ENCODE measurements at places on chromosomes 16 and 17. TPM values are rescaled to one million over a fixed set of nuclear protein-coding genes. Genes with fewer than 3 reads are reported as not detected.

- no peak for DNase-seq
- H3K4me1 ChIP-seq: no peaks in the 10 kb centered on the region
- no peak overlapping the region for H3K4me3 ChIP-seq
- H3K27me3 ChIP-seq: no peaks in the 10 kb centered on the region
- H3K27ac ChIP-seq: no peak overlapping the region
- H3K36me3 ChIP-seq: no peaks in the 10 kb centered on the region
These were observed 112.8 kb downstream of the CCDC182 start for GRCh38 chr17:57632294-57632693.

DNA sequence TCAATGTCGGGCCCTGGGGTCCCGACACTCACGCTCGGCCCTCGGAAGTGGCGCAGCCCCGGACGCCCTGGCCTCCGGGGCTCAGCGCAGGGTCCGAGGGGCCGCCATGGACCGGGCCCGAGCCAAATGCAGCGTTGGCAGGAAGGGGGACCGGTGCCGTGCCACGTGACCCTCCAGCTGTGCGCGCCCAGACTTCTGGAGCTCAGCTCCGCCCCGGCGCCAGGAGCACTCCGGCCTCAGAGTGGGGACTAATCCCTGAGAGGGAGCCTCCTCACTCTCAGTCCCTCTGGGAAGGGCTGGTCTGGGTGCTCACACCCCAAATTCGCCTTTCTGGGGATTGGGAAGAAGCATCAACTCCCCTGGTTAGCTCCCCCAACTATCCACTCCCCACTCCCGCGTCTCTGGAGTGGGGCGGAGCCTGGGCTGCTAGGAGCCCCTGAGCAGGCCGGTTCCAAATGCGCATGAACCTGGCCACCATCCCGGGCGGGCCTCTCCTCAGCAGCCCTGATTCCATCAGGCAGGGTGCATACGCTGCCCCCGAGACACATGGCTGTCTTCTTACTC lies at the start of gene B3GNT9:
Gene B3GNT9 (minus strand): TSS at position 166 of the 564 bp plus-strand sequence. CDS start 513 bp downstream, outside the sequence.
- no peaks in the 10 kb centered on the region for H3K36me3 ChIP-seq
- H3K27me3 ChIP-seq: no peaks in the 10 kb centered on the region
- DNase-seq: peak; percentile 76

DNA sequence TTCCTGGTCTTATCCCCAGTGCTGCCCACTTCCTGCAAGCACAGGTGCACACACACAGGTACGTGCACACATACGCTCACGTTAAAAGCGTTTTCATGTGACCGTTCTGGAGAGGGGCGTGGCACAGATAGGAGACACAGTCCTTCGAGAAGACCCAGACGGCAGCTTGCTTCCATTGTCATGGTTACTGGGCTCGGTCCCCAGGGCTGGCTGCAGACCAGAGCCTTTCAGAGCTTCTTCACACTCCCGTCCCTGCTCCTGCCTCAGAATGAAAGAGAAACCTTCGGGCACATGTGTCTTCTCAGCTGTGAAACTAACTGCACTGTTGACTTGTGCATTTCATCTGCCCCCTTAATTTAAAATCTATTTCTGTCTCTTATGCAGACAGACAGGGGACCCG lies 154.2 kb downstream of the PITPNC1 start:
- no peaks in the 10 kb centered on the region for H3K36me3 ChIP-seq
- no peak overlapping the region for H3K27ac ChIP-seq
- H3K4me3 ChIP-seq: no peak overlapping the region
- DNase-seq: no peak
- no peaks in the 10 kb centered on the region for H3K27me3 ChIP-seq

GRCh38 chr17:46818316-46818928 lies at the start of gene WNT3:
TSS of gene WNT3 (minus strand) at chr17:46818692. CDS start at chr17:46818597, 95 bp downstream.
- H3K4me3 ChIP-seq: no peak within 1 kb of the TSS
- no peak within 1 kb of the TSS for H3K27ac ChIP-seq
- DNase-seq: no peak
- no peaks in the 10 kb centered on the region for H3K36me3 ChIP-seq
- peaks cover 3% of the 10 kb centered on the region for H3K27me3 ChIP-seq

DNA sequence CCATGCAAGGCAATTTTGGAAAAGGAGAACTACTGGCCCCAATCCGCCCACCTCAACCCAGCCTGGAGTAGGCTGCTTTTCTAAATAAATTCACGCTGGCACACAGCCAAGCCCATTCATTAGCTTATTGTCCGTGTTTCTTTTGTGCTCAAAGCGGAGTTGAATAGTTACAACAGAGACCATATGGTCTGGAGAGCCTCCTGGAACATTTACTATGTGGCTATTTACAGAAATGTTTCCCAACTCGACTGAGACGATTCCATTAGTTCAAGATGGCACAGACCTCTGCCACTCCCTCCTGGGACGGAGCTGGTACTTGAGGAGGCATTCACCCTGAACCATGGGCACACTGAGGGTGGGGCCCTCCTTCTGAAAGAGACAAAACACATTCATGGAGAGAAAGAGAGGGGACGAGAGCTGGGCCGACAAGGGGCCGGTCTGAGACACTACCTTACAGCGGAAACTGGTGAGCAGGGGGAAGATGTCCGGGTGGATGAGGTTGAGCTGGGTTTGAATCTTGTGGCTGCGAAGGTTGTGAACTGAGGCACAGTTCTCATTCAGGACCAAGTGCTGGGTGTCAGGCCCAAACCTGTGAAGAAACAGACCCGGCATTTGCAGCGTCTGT lies 15.7 kb downstream of the ELAC2 start:
- no peak overlapping the region for H3K4me3 ChIP-seq
- no peak for DNase-seq

GRCh38 chr16:78462288-78463208 lies 363.1 kb downstream of the WWOX start:
- no peak overlapping the region for H3K4me3 ChIP-seq
- no peaks in the 10 kb centered on the region for H3K4me1 ChIP-seq
- H3K27me3 ChIP-seq: no peaks in the 10 kb centered on the region
- no peak overlapping the region for H3K27ac ChIP-seq
- no peaks in the 10 kb centered on the region for H3K36me3 ChIP-seq

DNA sequence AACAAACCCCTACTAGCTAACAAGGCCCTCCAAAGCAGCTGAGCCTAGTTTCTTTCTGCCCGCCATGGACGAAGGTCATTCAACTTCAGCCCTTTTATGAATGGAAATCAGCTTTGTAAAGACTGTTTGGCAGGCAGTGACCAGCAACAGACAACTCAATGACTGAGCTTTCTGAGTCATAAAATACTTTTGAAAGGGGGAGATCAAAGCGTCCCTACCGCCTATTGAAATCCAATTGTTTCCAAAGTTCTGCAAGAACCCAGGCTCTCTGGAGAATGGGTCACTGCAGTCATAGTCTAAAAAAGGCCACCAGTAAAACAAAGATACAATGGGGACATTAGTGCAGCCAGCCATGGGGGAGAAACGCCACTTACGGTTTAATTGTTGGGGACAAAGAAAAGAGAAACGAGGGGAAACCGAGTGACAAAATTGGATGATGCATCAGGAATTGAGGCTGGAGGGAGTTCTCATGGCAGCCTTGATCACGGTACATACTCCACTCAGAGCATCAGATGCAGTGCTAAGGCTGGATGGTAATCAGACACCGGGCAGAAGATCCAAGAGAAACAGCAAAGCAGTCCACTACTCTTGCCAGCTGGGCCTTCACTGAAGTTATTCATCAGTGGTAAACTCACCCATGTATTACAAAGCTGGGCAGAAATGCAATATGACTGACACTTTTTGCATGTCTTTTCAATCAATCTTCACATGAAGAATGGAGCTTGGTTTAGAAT lies 9.8 kb downstream of the ADAMTS18 start:
- no peaks in the 10 kb centered on the region for H3K4me1 ChIP-seq
- H3K4me3 ChIP-seq: no peak overlapping the region
- H3K27me3 ChIP-seq: no peaks in the 10 kb centered on the region
- no peak for DNase-seq
- no peaks in the 10 kb centered on the region for H3K36me3 ChIP-seq

DNA sequence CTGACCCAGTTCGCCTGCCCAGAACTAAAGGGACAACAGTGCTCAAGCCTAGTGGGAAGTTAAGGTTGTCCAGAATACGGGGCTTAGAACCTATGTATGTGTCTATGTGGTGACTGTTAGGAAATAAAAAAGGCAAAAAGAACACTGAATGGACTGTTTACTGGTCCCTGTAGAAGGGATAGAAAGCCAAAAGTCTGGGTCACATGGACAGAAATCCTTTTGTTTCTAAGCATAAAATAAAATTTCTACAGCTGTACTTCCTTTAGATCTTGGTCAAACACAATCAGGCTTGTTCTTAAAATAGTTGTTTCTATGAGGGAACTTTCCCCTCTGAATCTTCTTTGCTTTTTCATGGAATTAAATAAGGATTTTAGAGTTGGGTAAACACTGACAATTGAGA lies 212.8 kb downstream of the LGALS9B start:
- H3K36me3 ChIP-seq: no peaks in the 10 kb centered on the region
- no peak overlapping the region for H3K27ac ChIP-seq
- no peak for DNase-seq
- H3K27me3 ChIP-seq: no peaks in the 10 kb centered on the region
- no peaks in the 10 kb centered on the region for H3K4me1 ChIP-seq

GRCh38 chr16:49876716-49877129 lies 20.8 kb upstream of the ZNF423 start:
- H3K4me1 ChIP-seq: no peaks in the 10 kb centered on the region
- H3K27me3 ChIP-seq: no peaks in the 10 kb centered on the region
- DNase-seq: peak; percentile 90
- no peaks in the 10 kb centered on the region for H3K36me3 ChIP-seq
- H3K27ac ChIP-seq: no peak overlapping the region

DNA sequence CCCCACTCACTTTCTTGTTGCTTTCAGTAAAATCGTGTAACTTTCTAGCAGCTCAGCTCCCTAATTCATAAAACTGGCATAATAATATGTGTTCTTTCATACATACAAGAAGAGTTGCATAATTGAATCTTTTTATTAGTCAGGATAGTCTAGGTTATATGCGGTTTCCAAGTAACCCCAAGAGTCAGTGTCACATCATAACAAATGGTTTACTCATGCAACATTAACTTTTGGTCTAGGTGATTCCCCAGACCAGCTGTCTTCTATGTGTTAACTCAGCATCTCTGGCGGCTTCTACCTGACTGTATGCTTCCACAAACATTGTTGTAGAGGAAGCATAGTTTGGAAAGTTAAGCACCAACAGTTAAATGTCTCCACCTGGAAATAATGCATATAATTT lies 1000.4 kb downstream of the CDH11 start:
- H3K4me1 ChIP-seq: no peaks in the 10 kb centered on the region
- H3K4me3 ChIP-seq: no peak overlapping the region
- H3K36me3 ChIP-seq: no peaks in the 10 kb centered on the region
- no peaks in the 10 kb centered on the region for H3K27me3 ChIP-seq
- H3K27ac ChIP-seq: no peak overlapping the region

DNA sequence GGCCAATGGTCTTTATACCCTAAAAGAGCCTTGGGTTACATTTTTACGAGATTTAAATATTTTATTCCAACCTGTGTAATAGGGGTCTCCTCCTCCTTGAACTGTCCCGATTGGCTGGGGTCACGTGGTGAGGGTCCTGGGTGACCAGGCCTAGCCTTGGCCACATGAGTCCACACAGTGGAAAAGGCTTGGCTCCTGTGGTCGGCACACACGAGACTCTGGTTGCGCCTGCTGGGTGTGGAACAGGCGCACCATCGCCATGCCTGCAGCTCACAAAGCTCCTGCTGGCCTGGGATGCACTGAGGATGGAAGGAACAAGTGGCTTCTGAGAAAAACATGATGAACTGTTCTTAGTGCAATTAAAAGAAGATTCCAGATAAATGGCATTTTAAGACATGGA lies 103.9 kb upstream of the ZNF750 start:
- peak; percentile 23 for DNase-seq
- no peak overlapping the region for H3K4me3 ChIP-seq
- peaks cover 6% of the 10 kb centered on the region for H3K36me3 ChIP-seq
- H3K27me3 ChIP-seq: no peaks in the 10 kb centered on the region
- H3K27ac ChIP-seq: no peak overlapping the region

GRCh38 chr17:1560101-1560857 lies 2.3 kb downstream of the PITPNA start:
- no peaks in the 10 kb centered on the region for H3K36me3 ChIP-seq
- H3K27me3 ChIP-seq: no peaks in the 10 kb centered on the region
- H3K4me3 ChIP-seq: peak overlapping the region; percentile 92
- DNase-seq: no peak
- no peak overlapping the region for H3K27ac ChIP-seq

TBC1D26 gene
- total RNA-seq: not detected

PRAC2 gene
- not detected for total RNA-seq

LAT gene
- 2.0 TPM for total RNA-seq

DOC2A gene
- total RNA-seq: 0.34 TPM

SEPTIN12 gene
- not detected for total RNA-seq

ARHGAP23 gene
- total RNA-seq: 3.7 TPM

PRSS21 gene
- 1.0 TPM for total RNA-seq

CDRT15L2 gene
- not detected for total RNA-seq

HOXB13 gene
- total RNA-seq: 0.06 TPM

KRTAP4-3 gene
- not detected for total RNA-seq

CD300LG gene
- total RNA-seq: 0.56 TPM

Measured in pancreas (tissue), 10 donors.